ENCODE measurements at places on chromosomes 16 and 17.
A peak's percentile ranks its signal among the peaks of the same experiment; 100 is the strongest.

DNA sequence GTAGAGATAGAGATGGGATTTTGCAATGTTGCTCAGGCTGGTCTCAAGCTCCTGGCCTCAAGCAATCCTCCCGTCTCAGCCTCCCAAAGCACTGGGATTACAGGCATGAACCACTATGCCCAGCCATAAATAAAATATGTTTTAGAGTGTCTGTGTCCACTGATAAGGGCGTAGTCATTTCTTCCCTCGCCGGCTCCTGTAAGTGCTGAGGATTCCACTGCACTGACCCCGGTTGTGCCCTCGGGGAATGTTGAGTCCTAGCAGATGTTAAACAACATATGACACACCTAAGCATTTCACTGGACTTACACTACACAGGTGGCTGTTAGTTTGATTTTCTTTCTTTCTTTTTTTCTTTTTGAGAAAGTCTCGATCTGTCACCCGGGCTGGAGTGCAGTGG is 5.6 kb upstream of the SHMT1 start:
- DNase-seq: no peak

- peak; percentile 75 for DNase-seq
Observed at GRCh38 chr17:55327225-55328088, 62.7 kb downstream of the HLF start.

DNA sequence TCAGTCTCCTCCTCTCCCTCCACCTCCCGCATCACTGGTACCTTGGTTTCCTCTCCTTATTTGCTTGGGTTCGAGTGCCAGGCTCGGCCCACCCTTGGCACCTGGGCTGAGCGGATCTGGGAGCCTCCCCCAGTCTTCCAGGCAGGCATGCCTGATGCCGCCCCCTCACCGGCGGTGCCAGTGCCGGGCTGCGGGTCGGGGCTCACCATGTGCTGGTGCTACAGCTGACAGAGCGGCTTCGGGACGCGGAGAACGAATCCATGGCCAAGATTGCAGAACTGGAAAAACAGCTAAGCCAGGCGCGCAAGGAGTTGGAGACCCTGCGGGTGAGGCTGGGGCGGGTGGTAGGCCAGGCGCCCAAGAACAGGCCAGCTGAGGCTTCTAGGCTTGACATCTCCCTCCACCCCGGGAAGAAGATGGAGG is 19.2 kb downstream of the FMNL1 start:
- DNase-seq: no peak

GRCh38 chr17:42573095-42573494 is 4.4 kb downstream of the PSMC3IP start:
- DNase-seq: no peak

- no peak for DNase-seq
Observed at GRCh38 chr17:42200706-42201457, 6.6 kb upstream of the GHDC start.

DNA sequence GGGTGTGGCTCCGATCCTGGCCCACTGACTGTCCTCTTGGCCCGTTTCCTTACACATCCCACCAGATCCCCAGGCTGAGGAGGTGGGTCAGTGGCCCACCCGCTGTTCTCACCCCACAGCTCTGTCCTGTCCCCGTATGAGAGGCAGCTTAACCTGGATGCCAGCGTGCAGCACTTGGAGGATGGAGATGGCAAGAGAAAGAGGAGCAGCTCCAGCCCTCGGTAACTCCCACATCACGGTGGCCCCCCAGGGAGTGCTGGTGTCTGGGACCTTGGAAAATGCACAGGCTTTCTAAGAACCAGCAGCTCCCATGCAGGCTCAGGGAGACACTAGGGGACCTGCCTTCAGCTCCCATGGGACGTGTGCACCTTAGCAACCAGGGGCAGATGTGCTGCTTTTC is 4.2 kb upstream of the LLGL2 start:
- DNase-seq: no peak

- DNase-seq: peak; percentile 59
Observed at GRCh38 chr17:42928714-42929496, 28.3 kb downstream of the G6PC1 start.

DNA sequence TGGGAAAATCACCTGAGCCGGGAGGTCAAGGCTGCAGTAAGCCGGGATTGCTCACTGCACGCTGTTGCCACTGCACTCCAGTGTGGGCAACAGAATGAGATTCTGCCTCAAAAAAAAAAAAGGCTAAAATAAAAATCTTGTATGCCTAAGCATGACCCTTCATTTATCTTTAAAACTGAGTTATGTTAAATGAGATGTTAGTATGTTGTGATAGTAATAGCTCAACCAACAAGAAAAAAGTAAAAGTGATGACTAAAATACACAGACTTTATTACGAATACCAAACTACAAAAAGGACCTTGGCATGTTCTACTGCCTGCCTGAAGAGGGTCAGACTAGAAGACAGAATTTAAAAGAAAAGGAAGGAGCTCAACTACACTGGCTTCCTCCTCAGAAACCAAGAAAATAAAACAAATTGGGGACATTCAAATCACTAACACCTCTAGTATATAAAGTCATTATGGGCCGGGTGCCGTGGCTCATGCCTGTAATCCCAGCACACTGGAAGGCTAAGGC is 4.4 kb downstream of the SMURF2 start:
- DNase-seq: no peak

- DNase-seq: no peak
Observed at GRCh38 chr17:3884188-3884587, 8.7 kb downstream of the CAMKK1 start.

- no peak for DNase-seq
Observed at GRCh38 chr16:68179196-68179795, 56.6 kb downstream of the ESRP2 start.

DNA sequence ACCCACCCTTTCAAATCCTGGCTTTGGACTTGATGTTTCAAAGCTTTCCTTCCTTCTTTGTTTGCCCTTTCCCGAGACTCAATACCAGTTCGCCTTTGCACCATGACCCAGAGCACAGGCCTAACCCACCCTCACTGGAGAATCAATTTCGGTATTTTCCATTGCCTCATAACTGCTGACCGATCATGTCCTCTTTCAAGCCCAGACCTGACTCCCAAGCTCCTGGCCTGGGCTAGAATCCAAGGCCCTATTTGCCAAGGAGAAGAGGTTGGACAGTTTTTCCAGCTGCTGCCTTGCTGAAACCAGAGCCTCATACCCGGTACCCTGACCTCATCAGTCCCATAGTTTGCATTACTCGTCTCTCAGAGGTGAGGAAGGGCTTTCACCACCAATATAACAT is 35.3 kb upstream of the HELZ start:
- DNase-seq: no peak

GRCh38 chr17:78723001-78723796 is 58.9 kb downstream of the CYTH1 start:
- no peak for DNase-seq

- DNase-seq: no peak
Observed at GRCh38 chr17:28528327-28529012, 22.3 kb downstream of the FOXN1 start.

DNA sequence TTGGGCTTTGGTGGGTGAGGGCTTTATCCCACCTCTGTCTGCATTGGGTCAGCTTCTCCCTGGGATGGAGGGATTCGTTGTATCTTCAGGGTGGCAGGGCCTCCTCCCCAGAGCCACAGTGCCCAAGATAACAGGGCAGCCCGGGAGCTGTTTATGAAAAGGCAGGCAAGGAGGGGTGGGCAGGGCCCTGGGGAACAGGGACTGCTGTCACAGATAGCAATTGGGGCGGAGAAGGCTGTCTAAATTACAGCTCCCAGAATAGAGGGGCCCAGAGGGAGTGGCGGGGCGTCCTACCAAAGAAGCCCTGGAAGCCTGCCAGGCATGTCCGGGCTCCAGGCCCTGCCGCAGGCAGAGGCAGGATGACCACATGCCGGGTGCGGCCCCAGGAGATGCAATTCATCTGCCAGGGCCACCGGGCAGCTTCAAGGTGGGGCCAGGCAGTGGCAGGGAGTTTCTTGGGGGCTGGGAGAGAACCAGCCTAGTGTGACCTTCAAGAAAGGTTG is 18.8 kb upstream of the PHOSPHO1 start:
- no peak for DNase-seq

DNA sequence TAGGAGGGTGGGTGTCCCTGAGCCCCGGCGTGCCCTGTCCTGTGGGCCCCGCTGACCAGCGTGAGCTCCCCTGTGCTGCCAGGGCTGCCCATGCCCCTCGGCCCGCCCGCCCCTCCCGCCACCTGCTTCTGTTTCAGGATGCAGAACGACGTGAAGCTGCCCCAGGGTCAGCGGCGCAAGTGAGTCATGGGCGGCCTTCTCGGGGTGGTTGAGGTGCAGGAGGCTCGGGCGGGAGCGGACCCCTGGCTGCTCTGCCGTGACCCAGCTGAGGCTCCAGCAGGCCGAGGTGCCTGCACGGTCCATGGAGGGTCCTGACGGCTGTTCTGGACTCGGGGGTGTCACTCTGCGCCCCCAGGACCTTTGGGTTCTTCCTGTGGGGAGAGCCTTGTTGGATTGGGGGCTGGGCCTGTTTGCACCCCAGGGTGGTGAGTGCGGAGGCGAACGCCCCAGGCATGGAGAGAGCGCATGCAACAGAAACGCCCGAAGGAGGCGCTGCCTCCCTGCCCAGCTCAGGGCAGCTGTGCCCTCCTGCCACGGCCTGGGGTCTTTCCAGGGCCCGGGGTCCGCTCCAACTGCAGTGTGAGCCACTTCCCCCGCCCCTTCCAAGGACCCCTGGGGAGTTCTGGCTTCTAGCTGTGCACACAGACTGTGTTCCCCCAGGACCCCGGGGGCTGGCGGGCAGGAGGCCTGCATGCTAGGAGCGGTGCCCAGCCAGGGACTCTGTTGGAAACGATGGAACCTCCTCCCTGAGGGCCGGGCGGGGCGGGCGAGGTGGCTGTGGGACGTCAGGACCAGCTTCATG is 4.0 kb downstream of the SLC25A10 start:
- no peak for DNase-seq

DNA sequence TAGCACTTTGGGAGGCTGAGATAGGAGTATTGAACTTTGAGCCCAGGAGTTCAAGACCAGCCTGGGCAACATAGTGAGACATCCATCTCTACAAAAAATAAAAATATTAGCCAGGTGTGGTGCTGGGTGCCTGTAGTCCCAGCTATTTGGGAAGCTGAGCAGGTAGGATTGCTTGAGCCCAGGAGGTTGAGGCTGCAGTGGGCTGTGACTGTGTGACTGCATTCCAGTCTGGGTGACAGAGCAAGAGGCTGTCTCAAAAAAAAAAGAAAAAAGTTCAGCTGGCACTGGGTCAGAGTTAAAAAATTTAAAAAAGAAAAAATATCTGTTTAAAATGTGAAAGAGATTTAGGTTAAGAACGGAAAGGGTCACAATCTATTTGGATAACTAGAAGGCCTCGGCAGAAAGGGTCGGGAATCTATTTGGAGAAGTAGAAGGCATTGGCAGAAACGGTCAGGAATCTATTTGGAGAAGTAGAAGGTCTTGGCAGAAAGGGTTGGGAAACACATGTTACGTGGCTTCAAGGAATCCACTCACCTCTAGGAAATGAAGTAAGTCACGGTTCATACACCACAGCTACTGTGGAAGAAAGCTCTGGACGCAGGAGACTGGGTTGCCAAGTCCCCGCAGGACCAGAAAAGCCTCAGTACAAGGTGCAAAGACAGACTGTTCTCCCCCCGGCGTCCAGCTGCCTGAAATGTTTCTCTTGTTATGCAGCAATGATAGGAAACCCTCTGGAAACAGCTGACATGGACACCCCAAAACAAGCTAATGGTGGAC is 25.3 kb downstream of the LMF1 start:
- DNase-seq: no peak

DNA sequence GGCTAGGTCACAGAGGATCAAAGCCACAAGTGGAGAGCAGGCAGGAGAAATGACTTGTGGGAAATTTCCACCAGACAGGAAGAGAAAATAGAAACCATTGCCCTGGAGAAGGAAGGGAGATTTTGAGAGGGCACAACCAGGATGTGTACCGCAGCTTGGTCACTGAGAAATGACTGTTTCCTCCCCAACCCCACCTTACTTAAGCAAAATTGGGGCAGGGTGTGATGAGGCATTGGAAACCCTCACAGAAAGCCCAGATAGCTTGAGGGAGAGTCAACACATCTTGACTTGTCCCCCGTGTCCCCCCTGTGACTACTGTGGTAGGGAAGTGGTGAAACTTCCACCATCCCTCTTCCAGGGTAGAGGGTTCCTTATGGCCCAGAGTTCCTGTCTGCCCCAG is 113.5 kb upstream of the FAM20A start:
- no peak for DNase-seq

- no peak for DNase-seq
Observed at GRCh38 chr16:85334718-85335583, 222.7 kb upstream of the CIBAR2 start.

GRCh38 chr16:85880861-85881260 is 18.1 kb upstream of the IRF8 start:
- DNase-seq: no peak

DNA sequence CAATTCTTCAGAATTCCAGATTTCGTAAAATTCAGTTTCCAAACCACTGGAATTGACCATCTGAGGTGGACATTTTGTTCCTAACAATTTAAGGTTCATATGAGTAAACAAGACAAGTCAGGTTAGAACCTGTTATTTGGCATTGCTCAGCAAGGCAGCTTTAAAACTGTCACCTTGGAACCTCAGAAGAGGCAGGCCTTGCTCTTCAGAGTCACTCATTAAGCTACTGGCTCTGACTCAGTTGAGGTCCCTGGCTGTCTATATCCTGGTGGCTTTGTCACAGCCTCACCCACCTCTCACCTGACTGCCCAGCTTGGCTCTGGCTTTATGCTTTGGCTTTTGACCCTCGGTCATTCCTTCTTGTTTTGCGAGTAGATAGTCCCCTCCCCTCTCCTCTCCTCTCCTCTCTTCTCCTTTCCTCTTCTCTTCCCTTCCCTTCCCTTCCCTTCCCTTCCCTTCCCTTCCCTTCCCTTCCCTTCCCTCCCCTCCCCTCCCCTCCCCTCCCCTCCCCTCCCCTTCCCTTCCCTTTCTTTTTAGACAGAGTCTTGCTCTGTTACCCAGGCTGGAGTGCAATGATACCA is 238.4 kb downstream of the SHISA9 start:
- DNase-seq: no peak

DNA sequence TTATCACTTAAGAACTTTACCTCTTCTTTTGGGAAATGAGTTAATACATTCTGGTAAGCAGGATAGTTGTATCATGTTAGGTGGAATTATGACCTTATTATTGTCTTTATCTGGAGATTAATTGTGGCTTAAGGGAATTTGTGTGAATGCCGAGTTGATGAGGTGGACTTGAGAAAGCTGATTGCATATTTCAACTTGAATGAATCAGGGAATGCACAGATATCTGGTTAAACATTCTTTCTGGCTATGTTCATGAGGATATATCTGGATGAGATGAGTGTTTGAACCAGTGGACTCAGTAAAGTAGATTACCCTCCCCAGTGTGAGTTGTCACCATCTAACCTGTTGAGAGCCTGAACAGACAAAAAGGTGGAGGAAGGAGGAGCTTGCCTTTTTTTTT is 326.1 kb upstream of the GOT2 start:
- DNase-seq: no peak

- DNase-seq: no peak
Observed at GRCh38 chr16:29809850-29810698, 1.9 kb upstream of the PRRT2 start.

- no peak for DNase-seq
Observed at GRCh38 chr16:3045758-3046640, at the start of gene MMP25. Gene MMP25, plus strand, starts transcription at chr16:3046561. Its CDS starts 357 bp downstream, at chr16:3046918.

DNA sequence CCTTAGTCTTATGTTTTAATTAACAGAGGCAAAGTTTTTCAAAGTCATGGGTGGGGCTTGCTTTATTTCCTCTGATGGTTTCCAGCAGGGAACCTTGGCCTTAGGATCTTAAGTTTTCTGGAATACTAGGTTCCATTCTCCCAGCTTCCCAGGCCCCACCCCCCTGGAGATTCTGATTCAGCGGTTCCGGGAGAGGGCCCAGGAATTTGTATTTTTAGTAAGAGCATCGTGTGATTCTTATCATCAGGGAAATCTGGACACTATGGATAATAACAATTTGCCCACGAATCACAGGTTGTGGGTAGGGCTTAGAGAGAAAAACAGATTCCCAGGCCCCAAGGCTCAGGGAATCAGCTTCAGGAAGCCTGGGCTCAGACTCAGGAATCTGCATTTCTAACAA is 263.6 kb downstream of the NTN1 start:
- DNase-seq: no peak
